ENCODE measurements at places on chromosomes 2 and 18.

- no peak for DNase-seq
These were observed 36.0 kb upstream of the DYNC2LI1 start for GRCh38 chr2:43737855-43738254.

DNA sequence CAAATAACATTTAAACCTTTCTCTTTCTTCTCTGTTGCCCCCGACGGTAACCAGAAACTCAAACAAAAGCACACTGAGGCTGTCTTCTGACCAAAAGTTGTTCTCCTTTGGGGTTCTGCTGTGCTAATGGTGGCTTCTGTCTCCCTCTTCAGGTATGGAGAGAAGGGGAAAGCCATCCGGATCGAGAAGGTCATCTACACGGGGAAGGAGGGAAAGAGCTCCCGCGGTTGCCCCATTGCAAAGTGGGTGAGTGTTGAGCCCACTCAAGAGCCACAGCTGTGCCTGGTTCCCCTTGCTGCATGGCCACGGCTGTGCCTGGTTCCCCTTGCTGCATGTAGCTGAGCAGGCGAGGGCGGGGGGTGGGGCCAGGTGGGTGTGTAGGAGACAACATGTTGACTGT lies 67.4 kb downstream of the BOLA3 start:
- no peak for DNase-seq

DNA sequence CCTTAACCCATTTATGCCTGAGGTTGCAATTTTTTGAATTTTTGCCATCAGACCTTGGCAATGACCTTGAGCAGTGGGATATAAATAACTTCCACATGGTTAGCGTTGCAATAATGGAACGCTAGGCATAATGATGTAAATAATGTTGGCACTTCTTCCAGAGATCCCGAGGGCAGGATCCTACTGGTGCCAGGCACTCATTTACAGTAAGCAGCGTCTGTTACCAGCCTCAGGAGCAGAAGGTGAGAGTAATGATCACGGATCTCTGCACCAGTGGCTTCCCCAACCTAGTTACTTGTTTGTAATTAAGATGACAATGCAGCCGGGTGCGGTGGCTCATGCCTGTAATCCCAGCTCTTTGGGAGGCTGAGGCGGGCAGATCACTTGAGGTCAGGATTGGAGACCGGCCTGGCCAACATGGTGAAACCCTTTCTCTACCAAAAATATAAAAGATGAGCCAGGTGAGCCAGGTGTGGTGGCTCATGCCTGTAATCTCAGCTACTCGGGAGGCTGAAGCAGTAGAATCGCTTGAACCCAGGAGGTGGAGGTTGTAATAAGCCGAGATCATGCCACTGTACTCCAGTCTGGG lies 41.9 kb downstream of the CPO start:
- no peak for DNase-seq

GRCh38 chr2:140714586-140714985 lies 1416.2 kb downstream of the LRP1B start:
- DNase-seq = no peak

DNA sequence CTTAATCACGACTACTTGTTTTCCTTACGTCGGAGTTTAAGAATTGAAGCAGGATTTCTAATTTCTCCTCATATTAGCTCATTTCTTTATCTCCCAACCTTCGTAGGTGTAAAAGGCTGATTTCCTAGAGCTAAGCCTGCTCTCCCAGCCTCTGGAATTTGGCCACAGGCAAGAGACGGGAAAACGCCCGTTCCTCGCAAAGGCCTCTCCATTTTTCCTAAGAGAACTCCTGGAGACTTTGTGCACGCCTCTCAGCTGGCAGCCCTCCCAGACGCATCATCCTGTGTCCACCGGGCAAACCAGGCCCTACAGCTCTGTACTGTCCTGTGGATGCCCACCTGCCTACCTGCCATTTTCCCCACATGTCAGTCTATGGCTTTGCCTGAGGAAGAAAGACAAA lies 106.3 kb downstream of the FTCDNL1 start:
- no peak for DNase-seq

GRCh38 chr2:63189026-63189425 lies 138.4 kb downstream of the OTX1 start:
- peak; percentile 25 for DNase-seq

GRCh38 chr2:240722796-240723735 lies 31.4 kb downstream of the AQP12A start:
- no peak for DNase-seq

- DNase-seq = no peak
These were observed 7.1 kb downstream of the KCNE4 start for GRCh38 chr2:223058952-223059716.

GRCh38 chr2:238040918-238041317 lies 19.9 kb upstream of the SCLY start:
- no peak for DNase-seq

- DNase-seq = no peak
These were observed 50.5 kb upstream of the HPCAL1 start for GRCh38 chr2:10252224-10252623.

DNA sequence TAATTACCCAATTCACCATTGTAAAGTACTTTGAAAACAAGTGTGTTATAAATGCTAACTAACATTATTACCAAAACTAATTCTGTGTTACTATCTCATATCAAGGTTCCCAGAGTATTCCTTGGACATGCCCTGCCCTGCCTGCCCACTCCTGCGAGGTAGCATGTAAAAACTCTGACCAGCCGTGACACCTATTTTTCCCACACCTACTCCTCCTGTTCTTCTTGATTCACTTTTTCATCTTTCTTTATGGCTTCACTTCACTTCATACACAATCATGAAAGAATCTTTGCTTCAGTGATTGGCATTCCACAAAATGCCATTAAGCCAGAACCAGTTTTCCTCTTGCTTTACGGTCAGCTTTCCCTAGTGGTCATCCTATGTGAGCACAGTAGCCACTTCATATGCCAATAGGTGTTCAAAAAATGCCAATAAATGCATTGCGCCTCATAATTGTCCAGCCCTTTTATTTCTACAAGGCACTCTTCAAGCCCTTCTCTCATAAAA lies 42.6 kb upstream of the SETBP1 start:
- DNase-seq = no peak

GRCh38 chr2:130303169-130303568 lies 39.5 kb upstream of the IMP4 start:
- no peak for DNase-seq

DNA sequence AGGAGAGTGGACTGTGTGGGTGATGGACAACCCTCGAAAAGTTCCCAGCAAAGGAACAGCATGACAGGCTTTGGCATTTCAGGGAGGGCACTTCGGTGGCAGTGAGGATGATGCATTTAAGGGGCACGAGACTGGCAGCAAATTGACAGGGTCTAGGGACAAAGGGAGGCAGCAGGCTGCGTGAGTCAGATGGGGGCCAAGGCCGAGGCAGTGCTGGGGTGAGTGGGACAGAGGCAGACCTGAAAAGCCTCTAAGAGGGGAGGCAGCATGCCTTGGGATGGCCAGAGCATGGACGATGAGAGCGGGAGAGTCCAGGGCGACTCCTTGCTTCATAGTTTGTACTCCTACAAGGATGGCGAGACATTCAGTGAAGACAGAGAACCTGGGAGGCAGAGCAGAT lies 49.5 kb upstream of the LYPD1 start:
- no peak for DNase-seq

- DNase-seq = peak; percentile 69
These were observed 115.5 kb downstream of the HDAC4 start for GRCh38 chr2:239285071-239285931.

DNA sequence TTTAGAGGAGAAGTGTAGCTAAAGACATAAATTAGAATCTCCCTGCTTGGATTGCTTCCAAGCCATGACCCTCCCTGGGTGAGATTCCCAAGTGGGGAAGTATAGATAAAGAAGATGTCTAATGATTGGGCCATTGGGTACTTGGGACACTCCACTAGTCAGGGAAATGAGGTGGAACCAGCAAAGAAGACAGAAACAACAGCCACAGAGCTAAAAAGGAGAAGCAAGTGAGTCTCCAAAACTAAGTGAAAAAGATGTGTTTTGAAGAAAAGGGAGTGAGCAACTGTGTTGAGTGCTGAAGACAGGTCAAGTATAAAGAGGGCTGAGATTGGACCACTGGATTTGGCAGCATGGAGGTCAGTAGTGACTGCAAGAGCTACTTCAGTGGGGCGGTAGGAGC lies 276.7 kb upstream of the STON1 start:
- no peak for DNase-seq

DNA sequence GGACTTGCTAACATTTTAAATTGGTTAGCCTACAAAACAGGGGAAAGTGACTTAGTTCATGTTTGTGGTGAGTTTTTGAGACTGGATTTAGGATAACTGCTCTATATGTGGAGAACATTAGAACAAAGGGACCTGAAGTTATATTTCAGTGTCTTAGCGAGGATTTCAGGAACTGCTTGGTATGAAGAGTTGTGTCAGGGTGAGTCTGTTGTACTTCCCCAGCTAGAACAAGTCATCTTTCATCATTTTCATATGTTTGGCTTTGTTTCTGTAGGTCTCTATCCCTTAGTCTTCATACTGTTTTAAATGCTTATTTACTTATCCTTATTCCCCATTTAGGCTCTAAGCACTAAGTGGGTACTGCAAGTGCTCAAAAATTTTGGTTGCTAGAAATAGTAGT lies 41.9 kb downstream of the KCMF1 start:
- DNase-seq = no peak

DNA sequence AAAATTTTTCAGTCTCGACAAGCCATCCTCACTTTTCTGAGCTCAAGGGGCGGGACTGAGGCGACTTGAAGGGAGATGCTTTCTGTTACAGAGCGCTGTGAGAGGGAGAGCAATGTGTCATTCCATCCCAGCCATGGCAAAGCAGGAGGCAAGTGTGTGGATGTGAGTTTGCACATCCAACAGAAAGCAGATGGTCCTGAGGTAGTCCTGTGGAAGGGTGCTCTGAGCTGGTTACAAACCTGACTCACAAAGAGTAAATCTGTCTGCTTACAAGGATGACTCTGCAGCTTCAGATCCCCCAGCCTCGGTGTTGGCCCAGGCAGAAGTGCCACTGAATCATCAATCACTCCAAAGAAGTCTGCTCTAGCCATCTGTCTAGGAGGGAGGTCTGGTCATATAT lies 482.0 kb upstream of the DCC start:
- DNase-seq = no peak

GRCh38 chr2:125553768-125554167 lies 1102.2 kb upstream of the GYPC start:
- no peak for DNase-seq

DNA sequence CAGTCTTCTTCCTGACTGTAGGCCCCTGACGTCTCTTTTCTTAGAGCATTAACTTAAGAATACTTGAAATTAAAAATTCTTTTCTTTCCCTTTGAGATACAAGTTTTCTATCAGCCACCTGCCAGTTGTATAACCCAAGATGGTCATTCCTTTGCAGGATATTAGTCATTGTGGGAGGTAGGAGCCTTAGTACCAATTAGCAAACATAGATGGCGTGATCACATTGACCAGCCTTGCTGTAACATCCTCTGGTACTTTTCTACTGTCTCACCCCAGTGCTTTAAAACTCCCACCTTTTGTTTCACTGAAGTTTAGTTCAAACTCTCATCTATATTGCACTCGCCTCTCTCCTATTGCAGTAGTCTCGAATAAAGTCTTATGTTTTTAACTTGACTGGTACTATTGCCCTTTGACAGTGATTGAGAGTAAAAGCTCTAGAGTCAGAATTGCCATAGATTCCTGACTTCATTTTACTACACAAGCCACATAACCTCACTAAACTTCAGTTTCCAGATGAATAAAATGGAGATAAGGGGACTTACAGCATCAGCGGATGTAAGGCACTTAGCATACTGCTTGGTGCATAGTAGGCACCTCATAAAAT lies 74.1 kb downstream of the VRK2 start:
- no peak for DNase-seq

- DNase-seq = no peak
These were observed 37.4 kb downstream of the TTC32 start for GRCh38 chr2:19864381-19864780.

GRCh38 chr2:20012282-20013125 lies at the start of gene MATN3:
MATN3 (minus strand) TSS chr2:20012668; CDS start chr2:20012631, 37 bp downstream.
- peak; percentile 64 for DNase-seq

- DNase-seq = no peak
These were observed 50.8 kb upstream of the FANCL start for GRCh38 chr2:58291726-58292438.

- no peak for DNase-seq
These were observed 8.7 kb downstream of the RPRD1A start for GRCh38 chr18:36058674-36059073.

DNA sequence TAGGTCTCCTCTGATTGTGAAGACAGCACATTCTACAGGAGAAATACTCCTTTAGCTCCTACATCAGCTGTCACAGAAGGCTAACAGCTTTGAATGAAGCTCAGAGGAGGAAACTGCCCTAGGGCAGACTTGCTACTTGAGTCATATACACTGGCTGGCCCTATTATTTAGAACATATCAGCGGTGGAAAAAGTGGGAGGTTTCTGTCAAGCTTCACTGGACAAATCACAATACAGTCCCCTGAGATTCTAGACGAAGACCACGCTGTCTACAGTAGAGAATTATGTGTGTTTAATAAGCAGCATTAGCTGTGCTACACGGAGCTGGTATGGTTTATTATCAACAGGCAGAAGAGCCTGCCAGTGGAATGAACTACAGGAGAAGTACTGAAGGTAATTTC lies 230.9 kb upstream of the FSIP2 start:
- no peak for DNase-seq

DNA sequence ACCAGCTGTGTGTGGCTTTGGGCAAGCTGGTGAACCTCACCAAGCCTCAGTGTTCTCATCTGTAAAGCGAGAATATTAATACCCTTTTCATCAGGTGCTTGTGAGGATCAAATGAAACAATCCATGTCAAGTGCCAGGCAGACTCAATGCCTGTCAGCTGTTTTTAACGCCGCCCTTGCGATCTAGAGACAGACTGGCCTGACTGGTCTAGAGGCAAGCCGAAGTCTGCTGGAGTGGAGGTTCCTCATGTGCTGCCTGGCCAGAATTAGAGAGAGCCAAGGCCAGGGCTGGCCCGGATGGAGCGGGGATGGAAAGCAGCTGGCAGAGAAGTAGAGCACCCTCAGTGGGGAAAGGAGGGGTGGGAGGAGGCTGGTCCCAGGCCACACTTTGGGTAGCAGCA lies 74.5 kb upstream of the B3GNT7 start:
- no peak for DNase-seq

DNA sequence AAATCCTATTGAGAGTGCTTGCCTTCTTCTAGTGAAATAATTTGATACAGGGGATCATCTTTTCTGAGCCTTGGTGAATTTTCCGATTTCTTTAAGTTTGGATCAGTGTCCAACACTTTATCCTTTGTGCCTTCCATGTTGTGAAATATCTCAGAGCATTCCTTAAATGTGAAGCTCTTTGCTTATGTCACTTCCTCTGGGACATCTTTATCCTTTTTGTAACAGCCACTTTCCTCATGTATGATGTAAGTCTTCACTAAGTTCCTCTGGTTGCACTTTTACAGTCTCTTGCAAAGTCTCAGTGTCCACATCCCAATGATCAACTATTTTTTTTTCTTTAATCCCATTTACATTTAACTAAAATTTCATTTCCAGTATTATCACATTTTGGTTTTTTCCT lies 254.2 kb downstream of the EN1 start:
- DNase-seq = no peak

DNA sequence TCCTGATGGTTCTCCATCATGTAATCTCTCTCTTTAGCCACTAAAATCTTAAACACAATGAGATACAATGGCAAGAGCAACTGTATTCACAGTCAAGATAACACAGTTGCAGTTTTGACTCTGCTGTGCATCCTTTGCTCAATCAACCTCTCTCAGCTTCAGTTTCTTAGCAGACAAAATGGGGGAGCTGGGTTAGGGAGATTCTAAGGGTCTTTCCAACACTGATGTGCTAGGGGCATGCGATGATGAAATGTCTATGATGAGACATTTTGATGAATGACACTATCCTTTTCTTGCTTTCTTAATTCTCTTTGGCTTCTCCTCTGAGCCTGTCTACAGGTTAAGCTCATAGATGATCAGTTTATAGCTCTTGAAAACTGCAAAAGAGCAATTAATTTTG lies 1.1 kb downstream of the SERPINB10 start:
- DNase-seq = no peak
